ENCODE measurements at places on chromosomes 12 and 14. TPM values are rescaled to one million over a fixed set of nuclear protein-coding genes. Genes with fewer than 3 reads are reported as not detected.
A peak's percentile ranks its signal among the peaks of the same experiment; 100 is the strongest.

DNA sequence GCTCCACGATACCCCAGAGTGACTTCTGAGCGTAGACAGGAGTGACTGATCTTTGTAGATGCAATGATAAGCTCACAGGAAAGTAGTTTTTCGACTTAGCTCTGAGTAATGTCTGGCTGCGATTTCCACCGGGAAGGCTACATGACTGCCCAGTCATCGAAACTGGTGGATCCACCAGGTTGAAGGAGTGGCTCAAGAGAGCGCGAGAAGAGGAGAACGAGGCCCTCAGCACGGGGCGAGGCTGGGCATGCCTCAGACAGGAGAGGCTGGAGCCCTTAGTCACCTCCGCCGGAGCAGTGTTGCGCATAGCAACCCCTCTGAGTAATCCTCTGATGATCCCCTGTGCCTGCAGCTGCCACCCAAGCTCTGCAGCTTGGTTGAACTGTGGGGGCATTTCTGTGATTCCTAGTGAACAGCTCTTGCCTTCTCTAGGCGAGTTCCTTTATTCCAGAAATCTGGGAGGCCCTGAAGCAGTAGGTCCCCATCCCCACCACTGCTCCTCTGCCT is 25.6 kb downstream of the ELK3 start:
- no peak for DNase-seq

Gene SOS2
- 26.5 TPM for total RNA-seq

DNA sequence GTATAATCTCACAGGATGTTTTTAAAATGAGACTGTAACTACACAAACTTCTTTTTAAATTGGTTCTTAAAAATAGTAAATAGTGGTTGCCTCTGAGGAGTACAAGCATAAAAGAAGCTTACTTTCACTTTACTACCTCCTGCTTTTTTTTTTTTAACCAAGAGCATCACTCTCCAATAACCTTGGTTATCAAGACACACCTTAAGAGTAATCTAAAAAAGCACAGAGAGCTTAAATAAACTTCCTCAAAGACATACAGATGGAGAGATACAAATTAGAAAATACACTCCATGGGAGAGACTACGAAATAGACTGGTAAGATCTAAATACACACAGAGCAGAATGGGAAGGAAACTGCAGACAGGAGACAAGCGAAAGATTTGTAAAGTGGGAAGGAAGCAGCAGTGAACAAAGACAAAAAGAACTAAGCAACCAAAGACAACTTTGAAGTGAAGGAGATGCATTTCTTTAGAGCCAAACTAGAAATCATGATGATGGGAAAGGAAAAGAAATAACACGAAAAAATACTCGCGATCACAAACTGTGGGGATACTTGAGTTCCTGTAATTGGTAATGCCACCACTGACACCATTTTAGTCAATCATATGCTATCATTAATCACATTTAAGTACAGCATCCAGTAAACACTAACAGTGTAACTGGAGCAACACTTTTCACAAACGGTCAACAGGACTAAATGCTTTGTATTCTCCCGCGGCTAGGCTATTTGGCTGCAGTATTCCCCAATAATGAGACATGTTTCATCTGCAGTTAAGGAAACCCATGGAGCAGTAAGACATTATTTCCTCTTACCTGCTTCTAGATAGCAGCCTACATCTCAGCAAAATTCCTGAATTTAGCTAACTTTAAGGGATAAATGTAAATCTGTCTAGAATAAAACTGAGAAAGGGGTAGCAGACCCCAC is 8.2 kb downstream of the SINHCAF start:
- DNase-seq = no peak

- DNase-seq = no peak
Observed at GRCh38 chr12:4177262-4177661, 96.3 kb upstream of the CCND2 start.

DNA sequence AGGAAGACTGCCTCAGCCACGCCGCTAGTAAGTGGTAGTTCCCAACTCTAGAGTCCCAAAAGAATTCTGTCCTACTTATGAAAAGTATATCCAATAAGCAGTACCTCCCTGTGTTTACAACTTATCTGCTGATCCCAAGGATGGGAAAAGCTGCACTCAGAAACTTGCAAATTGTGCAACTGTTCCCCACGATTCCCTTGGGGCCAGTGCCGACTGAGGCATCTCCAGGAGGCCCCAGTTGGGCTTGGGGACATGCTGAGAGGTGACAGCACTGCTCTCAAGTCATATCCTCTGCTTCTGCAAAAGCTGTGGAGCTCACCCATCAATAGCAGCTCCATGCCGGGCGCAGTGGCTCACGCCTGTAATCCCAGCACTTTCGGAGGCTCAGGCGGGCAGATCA is 23.7 kb downstream of the SPRING1 start:
- DNase-seq = no peak

DNA sequence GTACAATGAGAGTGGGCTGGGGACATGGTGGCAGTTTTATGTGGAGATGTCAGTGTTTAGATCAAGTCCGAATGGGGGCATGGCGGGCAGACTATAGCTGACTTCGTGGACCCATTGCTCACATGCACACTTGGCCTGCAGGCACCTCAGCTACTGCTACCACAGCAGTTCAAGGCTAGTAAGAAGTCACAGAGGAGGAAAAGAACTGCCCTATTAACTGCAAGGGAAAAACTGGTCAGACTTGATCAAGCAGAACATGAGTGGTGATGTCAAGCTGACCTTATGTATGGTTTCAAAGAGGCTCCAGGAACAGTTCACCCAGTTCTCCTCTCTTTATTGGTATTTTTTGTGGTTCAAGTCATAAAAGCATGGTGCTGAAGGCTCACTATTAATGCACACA is 30.2 kb upstream of the FRS2 start:
- DNase-seq = no peak

DNA sequence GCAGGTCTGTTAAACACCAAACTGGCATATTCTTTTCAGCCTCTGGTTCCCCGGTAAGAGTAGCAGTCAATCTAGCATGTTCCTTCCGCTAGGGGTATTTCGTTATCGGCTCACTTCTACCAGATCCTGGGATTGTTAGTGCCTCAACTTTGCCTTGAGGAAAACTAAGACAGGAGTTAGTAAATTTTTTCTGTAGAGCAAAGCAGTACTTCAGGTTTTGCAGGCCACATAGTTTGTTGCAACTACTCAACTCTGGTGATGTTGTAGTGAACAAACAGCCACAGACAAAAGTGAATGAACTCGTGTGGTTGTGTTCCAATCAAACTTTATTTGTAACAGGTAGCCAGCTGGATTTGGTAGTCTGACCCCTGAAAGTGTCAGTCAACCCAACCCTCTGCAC is 6.3 kb upstream of the CDH24 start:
- no peak for DNase-seq

DNA sequence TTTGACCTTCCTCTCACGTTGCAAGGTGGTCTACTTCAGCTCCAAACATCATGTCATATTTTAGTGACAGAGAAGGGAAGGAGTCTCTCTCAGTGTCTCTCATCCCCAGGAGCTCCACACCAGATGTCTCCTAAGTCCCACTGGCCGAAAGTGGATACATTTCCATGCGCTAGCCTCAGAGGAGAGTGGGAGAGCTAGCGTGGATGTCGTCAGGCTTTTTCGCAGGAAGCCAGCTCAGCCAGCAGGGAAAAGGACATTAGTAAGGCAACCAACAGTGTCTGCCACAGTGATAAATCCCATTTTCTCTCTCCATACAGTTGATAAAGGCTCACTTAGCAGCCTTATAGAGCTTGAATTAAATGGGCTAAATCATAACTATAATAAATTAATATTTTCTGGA is 155.7 kb downstream of the PELI2 start:
- no peak for DNase-seq

Gene BICDL1
- total RNA-seq = 26.7 TPM

Gene SLC4A8
- total RNA-seq = 2.6 TPM

DNA sequence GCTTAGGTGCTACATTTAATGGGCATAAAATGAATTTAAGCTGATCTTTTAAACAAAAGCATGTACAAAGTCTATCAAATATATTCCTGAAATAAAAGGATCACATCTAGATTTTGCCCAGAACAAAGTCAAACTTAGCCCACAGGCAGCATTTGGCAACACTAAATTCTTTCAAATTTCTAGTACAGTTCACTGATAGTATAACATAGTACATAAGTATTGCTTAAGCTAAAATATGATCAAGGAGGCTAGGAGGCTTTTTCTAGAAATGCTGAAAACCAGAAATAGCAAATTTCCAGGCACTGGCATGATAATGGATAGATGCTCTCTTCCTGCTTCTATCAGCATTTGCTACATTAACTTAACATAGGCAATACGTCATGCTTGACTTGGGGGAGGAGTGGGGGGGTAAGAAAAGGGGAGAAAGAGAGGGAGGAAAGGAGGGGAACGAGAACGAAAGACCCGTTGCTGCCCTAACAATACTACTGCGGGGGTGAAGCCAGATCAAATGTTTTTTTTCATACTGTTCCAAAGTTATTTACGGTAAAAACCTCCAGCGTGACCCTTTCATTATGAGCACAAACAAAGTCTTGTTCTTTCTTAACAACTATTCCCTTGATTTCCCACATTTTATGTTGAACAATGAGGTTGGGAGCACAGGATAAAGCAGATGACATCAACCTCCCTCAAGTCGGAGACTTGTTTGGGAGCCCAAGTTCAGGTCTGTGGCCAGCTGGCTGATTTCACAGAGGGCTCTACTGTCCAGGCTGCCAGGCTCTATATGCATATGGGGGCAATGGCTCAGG is 10.6 kb downstream of the TMED10 start:
- no peak for DNase-seq

- DNase-seq = peak; percentile 14
Observed at GRCh38 chr12:39145175-39145999, 240.0 kb upstream of the CPNE8 start.

- no peak for DNase-seq
Observed at GRCh38 chr12:62731055-62731820, 203.7 kb downstream of the PPM1H start.

Gene TMEM52B
- total RNA-seq = 0.86 TPM

DNA sequence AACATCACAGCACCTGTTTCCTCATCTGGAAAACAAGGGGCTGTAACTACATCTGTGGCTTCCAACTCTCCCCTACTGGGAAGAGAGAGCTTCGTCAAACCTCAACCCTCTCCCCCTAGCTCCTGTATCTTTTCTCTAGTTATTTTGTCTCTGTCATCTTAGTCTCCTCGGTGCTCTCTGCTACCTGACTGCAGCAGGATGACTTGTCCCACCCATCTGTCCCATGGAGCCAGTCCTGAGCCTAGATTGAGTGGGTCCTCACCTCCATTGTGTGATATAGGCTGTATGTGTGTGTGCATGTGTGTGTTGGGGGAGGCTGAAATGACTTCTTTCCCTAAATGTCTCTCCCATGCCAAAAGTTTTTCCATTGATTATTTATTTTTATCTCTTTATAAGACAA is 177.3 kb downstream of the EMP1 start:
- DNase-seq = no peak

- DNase-seq = no peak
Observed at GRCh38 chr12:62259631-62259992, 592 bp upstream of the USP15 start.

Gene ERP27
- total RNA-seq = 0.49 TPM

GRCh38 chr12:90622431-90622830 is 332.5 kb downstream of the CCER1 start:
- no peak for DNase-seq

- DNase-seq = no peak
Observed at GRCh38 chr14:78709795-78710557, 539.8 kb downstream of the NRXN3 start.

DNA sequence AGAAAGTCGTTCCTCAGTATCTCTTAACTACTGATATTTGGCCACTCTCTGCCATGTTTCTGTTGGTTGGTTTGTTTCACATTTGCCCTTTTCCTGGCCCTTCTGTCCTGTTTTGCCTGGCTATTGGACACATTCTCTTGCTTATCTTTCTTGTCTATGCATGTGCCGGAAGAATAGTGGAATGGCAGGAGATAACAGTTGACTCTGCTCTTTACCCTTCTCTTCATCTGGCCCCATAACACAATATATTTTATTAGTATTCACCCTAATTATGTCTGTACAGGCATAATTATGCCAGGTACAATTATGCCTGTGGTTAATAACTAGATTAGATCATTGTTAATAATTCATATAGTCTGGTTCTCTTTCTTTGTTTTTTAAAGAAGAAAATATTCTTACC is 243.5 kb upstream of the LMO3 start:
- no peak for DNase-seq

DNA sequence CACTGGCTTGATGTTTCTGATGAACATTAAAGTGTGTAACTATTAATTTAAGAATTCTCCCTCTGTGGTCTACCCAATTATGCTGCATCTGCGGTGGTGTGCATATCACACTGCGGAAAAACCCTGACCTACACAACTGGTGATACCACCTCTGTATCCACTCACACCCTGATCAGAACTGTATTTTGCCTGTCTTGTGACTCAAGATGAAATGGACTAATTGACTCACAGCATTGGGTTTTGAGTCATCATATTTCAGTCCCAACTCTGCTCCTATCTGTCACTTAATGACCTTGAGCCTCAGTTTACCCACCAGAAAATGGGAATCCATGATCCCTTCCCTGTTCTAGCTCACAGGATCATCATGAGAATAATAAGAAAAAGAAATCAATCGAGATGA is 65.6 kb downstream of the NUAK1 start:
- no peak for DNase-seq

- DNase-seq = no peak
Observed at GRCh38 chr12:121145221-121145620, 12.5 kb downstream of the P2RX7 start.

DNA sequence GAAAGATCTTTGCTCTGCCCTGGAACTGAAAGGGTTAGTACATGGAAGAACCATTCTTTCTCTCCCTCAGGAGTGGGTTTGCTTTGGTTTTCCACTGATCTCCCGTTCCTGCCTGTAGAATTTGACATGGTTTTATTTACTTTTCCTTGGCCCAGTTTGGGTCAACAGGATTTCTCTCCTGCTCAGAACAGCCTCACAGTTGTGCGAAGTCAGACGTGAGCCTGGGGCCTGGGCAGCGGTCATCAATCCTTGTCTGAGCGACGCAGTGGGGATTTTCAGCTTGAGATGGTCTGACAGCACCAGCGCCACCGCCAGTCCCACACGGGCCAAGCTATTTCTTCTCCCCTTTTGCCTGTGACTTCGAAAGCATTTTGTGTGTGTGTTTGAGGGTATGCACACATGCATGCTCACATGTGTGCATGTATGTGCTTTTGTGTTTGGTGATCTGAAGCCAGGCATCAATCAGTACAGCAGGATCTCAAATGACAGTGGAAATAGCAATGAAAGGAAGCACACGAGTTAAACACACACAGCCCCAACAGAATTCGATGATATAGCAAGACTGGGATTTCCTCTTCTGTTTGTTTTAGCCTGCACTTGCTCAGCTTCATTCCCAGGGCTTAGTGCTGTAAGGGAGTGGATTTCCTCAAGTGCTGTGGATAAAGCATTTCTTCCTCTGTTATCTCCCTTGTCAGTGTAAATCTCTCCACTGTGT is 58.3 kb downstream of the SMOC1 start:
- no peak for DNase-seq

All from mucosa of gallbladder (tissue), 1 donor.